MM.1S (cell line): ENCODE measurements at places on chromosomes 5 and 9.

GRCh38 chr5:60699609-60700415, at the start of gene DEPDC1B:
Gene DEPDC1B, minus strand, starts transcription at chr5:60700166. Its CDS starts 73 bp downstream, at chr5:60700093.
- peak; percentile 90 for DNase-seq
- 0 out of 2 replicates have a peak, but pooled peaks cover 5% of the 10 kb centered on the region for H3K27me3 ChIP-seq
- peak within 1 kb of the TSS; percentile 88 for H3K27ac ChIP-seq
- peak within 1 kb of the TSS; percentile 93 for H3K4me3 ChIP-seq

GRCh38 chr5:40682154-40683017, 2.7 kb downstream of the PTGER4 start:
- DNase-seq, result no peak
- H3K4me3 ChIP-seq, result no peak overlapping the region
- H3K4me1 ChIP-seq, result peaks cover 11% of the 10 kb centered on the region

DNA sequence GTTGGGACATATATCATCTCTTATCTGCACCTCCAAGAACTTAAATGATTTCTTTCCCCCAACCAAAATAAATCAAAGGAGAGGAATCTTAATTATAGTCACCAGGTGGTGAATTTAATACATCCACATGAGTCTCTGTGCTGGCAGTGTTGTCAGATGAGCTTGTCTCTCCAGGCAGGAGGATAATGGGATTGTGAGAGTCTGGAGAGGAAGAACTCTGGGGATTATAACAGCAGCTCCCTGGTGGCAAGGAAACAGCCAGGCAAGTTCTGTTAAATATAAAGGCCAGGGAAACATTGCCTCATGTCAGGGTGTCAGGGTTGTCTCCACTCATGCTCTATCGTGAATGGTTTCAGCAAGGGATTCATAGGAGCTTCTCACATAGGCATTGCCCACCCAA, 80.8 kb downstream of the TLR4 start:
- H3K4me1 ChIP-seq, result peaks cover 11% of the 10 kb centered on the region
- no peak for DNase-seq
- no peaks in the 10 kb centered on the region for H3K27me3 ChIP-seq
- H3K27ac ChIP-seq, result no peak overlapping the region
- no peaks in the 10 kb centered on the region for H3K36me3 ChIP-seq
- H3K4me3 ChIP-seq, result no peak overlapping the region

GRCh38 chr9:33110686-33111085, 34.2 kb upstream of the SMU1 start:
- no peak overlapping the region for H3K4me3 ChIP-seq
- no peak overlapping the region for H3K27ac ChIP-seq
- H3K36me3 ChIP-seq, result no peaks in the 10 kb centered on the region
- no peak for DNase-seq
- H3K4me1 ChIP-seq, result no peaks in the 10 kb centered on the region

DNA sequence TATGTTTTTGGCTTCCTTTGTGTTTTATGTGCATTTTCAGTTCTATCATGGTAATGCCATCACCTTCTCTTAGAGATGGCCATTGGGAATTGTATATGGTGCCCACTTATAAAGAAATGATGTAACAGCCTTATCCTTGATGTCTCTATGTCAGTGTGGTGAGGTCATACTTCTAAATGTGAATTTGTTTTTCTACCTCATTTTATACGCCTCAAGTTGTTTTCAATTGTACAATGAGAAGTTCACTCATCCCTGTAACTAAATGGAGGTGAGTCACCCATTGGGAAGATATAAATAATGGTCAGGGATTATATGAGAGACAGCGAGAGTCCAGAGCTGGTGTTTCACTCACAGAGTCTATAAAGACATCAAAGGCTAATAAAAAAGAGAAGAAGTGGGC, 402.4 kb downstream of the AGTPBP1 start:
- H3K27ac ChIP-seq, result no peak overlapping the region
- H3K4me1 ChIP-seq, result no peaks in the 10 kb centered on the region
- no peak overlapping the region for H3K4me3 ChIP-seq

DNA sequence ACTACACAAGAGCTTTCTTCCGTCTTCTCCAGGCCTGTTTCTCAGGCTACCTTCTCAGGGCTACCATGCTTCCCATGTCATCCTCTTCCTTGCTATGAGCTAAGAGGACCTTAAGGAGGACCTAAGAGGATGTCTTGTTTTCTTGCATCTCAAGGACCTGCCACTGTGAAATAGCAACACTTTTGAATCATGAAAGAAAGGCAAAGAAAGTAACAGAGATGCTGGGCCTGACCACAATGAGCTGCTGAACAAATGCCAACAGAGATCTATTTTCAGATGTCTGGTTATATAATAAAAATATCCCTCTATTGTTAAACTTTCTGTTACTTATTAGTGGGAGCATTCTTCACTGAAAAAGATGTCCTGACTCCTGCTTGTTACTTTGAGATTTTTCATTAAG, 36.7 kb upstream of the ANXA1 start:
- H3K27ac ChIP-seq, result no peak overlapping the region
- H3K4me3 ChIP-seq, result no peak overlapping the region
- no peak for DNase-seq
- no peaks in the 10 kb centered on the region for H3K36me3 ChIP-seq
- no peaks in the 10 kb centered on the region for H3K27me3 ChIP-seq

GRCh38 chr9:114497236-114497635, 8.0 kb downstream of the WHRN start:
- DNase-seq, result peak; percentile 15
- no peaks in the 10 kb centered on the region for H3K27me3 ChIP-seq
- peaks cover 24% of the 10 kb centered on the region for H3K4me1 ChIP-seq
- H3K36me3 ChIP-seq, result no peaks in the 10 kb centered on the region

DNA sequence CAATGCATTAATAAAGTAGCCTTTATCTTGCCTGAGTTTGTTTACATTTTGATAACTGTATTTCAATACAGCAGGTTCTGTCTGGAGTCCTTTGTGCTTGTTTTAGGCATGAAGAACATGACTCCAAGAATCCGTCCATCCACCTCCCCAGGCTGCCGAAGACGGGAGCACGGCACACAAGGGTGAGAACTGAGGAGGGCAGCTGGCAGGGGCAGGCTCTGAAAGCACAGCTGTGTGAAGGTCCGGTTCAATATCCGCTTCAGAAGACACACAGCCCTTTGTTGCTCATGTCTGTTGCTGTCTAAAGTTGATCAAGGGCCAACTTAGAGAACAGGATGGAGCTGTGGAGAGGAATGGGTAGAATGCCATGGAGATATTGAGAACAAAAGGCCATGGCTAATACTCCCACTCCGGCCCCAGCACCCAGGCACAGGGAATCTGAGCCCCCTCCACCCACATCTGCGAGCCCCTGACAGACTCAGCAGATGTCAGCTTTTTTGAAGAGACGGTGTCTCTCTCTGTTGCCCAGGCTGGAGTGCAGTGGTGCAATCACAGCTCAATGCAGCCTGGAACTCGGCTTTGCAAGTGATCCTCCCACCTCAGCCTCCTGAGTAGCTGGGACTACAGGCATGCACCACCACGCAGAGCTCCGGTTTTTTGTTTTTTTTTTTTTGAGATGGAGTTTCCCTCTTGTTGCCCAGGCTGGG, 58.5 kb upstream of the GNE start:
- H3K27ac ChIP-seq, result no peak overlapping the region
- no peaks in the 10 kb centered on the region for H3K27me3 ChIP-seq
- H3K36me3 ChIP-seq, result no peaks in the 10 kb centered on the region
- no peak overlapping the region for H3K4me3 ChIP-seq
- H3K4me1 ChIP-seq, result no peaks in the 10 kb centered on the region
- DNase-seq, result no peak
